ENCODE measurements at places on chromosomes 5 and 9.

DNA sequence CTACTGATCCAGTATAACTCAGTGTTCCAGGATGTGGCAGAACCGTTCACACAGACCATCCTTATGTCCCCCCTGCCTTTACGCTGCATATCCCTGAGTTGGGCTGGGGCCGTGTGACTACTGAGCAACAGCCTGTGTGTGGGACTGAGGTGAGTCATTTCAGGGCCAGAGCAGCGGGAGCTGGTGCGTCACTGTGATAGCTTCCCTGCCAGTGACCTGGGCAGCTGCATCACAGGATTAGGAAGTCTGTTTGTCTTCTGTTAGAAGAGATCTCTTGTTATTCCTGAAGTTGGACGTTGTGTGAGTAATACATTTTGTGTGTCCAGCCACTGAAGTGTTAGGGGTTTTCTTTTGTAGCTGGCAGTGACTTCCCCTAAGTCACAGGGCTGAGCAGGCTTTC lies 35.6 kb downstream of the TPPP start:
- DNase-seq = peak; percentile 64

DNA sequence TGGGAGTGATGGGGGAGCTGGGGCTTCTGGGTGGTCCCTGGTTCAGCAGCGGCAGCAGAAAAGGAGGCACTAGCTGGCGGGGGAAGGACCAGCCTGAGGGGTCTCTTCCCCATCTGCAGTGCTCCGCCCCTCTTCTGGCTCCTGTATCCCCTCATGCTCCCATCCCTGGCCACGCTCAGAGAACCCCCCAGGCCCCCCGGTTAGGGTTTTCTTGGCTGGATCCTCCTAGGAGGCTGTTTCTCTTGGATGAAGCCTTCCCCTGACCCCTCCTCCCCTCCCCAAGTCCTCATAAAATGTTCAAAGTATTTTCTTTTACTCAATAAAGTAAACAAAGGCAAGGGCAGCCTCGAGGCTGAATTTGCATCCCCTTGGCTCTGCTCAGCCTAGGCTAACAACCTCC lies 60.8 kb downstream of the FGF18 start:
- no peak for DNase-seq

- DNase-seq = no peak
Measured at GRCh38 chr5:4156889-4157288, 561.3 kb downstream of the IRX1 start.

GRCh38 chr5:113245427-113246225 lies 189.2 kb downstream of the TSSK1B start:
- DNase-seq = no peak

- DNase-seq = no peak
Measured at GRCh38 chr9:117485176-117485575, 70.3 kb upstream of the ASTN2 start.

- DNase-seq = peak; percentile 68
Measured at GRCh38 chr5:32709750-32710549, 1.2 kb upstream of the NPR3 start.

GRCh38 chr5:176836811-176837706 lies 26.7 kb downstream of the UNC5A start:
- DNase-seq = no peak

GRCh38 chr5:73039082-73039481 lies 81.3 kb upstream of the TMEM171 start:
- no peak for DNase-seq

DNA sequence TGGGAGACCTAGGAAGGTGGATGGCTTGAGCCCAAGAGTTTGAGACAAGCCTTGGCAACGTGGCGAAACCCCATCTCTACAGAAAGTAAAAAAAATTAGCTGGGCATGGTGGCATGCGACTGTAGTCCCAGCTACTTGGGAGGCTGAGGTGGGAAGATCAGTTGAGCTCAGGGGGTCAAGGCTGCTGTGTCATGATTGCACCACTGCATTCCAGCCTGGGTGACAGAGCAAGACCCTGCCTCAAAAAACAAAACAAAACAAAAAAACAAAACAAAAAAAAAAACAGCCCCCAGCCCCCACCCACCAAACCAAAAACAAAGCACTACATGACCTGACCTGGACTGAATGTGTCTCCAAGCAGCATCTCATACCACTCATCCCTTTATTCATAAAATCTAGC lies 33.3 kb upstream of the C7 start:
- DNase-seq = no peak

DNA sequence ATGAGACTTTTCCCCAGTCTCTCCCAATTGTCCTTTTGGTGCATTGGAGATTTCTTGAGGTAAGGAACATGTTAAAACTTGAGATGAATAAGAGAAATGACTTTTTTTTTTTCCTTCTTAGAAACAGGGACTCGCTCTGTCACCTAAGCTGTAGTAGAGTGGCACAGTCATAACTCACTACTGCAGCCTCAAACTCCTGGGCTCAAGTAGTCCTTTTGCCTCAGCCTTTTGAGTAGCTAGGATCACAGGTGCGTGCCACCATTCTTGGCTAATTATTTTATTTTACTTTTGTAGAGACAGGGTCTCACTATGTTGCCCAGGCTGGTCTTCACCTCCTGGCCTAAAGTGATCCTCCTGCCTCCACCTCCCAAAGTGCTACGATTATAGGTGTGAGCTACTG lies 25.9 kb downstream of the CDC42SE2 start:
- DNase-seq = no peak

GRCh38 chr5:11468334-11469039 lies 435.8 kb downstream of the CTNND2 start:
- no peak for DNase-seq

DNA sequence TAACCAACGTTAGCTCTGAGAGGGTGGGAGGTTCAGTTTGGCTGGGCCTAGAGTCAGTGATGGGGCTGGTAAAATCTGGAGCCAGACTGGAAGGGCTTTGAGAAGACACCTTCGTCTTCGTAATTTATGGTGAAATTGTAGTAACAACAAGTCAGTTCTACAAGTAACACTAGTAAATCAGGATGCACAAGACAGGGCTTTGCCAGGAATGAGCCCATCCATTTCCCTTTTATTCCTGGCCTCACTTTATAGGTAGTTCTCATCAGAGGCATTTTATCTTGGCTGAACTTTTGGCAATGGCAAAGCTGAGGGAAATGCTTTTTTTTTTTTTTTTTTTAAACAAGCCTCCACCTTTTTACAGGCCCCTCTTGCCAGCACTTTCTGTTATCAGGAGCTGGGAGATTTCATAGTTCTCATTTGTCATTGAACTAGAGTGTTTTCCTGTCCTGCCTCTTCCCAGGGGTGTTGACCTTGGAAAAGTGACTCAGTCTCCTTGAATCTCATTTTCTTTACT lies 110.5 kb upstream of the KLF4 start:
- DNase-seq = no peak

DNA sequence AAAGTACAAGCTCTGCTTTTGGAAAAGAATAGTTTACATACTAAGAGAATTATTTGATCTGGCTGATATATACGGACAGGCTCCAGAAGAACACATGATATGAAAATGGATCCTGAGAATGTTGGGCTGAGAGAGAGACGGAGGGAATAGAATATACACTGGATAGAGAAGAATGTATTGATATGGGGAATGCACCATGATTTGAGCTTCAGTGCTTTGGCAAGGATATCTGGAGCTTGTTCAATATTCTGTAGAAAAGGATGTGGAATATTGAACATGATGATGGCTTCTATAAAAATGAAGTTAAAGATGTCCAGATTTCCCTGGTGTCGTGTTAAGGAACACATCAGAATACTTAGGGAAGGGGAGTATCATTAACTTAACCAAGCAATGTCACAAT lies 280.5 kb upstream of the VLDLR start:
- no peak for DNase-seq

DNA sequence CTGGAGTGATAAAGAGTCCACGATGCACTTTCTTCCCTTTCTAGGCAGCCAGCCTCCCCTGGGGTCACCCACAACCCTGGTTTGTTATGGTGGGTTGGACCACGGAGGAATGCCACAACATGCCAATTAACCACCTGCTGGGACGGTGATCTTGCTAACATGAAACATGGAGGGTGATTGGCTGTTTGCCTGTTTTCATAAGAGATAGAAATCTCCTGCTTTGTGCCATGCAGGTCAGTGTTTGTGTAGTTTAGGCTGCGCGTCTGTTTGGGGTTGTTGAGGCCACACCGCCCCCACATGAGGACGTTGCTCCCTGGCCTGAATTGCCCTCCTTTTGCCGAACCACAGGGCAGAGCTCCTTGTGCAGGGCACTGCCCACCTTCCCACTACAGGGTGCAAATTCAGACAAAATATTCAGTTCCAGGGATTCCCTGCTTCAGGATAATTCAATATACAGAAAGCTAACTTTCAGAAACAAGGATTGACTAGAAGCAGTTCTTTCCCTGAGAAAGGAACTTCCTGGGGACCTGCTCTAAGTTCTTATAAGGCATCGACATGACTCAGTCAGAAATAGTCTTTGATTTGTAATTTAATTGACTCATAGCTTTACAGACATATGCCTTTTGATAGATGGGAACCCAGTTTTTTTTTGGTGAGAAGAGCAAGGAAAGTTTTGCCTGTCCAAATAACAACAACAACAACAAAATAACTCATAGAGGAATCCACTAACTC lies 427.6 kb downstream of the GADD45G start:
- DNase-seq = no peak

GRCh38 chr5:157038568-157039187 lies 20.2 kb downstream of the HAVCR1 start:
- DNase-seq = no peak

All from fibroblast of villous mesenchyme (primary cell).